ENCODE measurements at places on chromosomes 16 and 17.

DNA sequence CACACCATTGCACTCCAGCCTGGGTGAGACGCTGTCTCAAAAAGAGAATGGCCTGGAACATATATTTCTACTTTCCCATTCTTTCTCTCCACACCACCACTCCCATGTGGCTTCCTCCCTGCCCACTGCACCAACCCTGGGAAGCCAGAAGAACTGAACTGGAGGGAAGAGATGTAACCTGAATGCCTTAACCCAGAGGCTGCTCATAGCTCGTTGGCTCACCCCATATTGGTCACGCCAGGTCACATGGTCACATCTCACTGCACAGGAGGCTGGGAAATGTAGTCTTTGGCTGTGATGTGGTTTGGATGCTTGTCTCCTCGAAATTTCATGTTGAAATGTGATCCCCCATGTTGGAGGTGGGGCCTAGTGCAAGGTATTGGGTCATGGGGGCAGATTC, 5.9 kb upstream of the DNAH17 start:
- DNase-seq = no peak

GRCh38 chr17:65208717-65209116, 71.5 kb downstream of the RGS9 start:
- no peak for DNase-seq

DNA sequence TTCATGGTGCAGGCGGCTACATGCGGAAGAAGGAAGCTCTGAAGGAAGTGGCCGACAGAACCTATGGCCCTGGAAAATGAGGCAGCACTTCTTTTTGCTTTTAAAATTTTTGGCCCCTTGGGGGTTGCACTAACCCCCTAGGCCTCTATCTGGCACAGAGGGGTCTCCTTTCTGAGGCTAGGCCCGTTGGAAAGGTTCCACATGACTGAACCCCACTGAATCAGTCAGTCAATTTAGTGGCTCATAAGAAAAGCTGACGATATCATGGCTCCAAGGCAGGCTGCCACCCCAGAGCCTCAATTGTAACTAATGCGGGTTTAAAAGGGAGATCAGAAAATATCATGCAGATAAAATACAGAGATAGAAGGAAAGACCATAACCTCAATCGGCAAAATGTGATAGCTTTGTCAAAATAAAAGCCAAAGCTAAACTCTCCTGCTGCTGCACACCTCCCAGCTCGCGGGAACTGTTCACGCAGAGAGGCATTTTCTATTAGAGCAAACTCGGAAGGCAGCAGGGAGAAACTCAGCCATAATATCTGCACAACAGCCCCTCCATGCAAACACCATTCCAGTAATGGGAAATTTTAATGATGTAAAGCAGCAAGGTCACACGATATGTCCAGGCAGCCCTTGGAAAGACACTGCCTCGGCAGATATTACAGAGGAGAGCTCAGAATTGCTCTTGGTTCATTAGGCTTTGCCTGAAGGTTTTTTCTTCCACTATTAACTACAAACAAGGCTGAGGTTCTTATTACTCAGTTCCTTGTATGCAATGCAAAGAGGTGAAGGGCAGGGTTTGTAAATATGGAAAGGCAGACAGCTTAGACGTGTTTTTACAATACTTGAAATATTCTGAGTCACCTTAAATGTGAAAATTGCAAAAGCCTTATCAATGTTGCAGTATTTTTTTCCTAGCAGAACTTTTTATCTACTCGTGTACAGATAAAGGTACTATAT, 200.4 kb upstream of the PMFBP1 start:
- DNase-seq = no peak

- no peak for DNase-seq
Measured at GRCh38 chr16:87271256-87271655, 45.9 kb downstream of the C16orf95 start.

DNA sequence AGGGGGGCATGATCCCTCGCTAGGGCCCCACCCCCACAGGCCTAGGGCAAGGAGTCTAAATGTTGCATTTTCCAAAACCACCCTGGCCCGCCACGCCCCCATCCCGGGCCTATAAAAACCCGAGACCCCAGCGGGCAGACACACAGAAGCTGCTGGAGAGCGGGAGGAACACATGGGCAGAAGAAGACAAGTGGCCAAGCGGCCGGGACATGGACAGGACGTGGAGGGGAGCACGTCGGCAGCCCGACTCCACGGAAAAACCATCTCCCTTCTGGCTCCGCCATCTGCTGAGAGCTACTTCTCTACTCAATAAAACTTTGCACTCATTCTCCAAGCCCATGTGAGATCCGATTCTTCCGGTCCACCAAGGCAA, 34.1 kb upstream of the ENPP7 start:
- no peak for DNase-seq

DNA sequence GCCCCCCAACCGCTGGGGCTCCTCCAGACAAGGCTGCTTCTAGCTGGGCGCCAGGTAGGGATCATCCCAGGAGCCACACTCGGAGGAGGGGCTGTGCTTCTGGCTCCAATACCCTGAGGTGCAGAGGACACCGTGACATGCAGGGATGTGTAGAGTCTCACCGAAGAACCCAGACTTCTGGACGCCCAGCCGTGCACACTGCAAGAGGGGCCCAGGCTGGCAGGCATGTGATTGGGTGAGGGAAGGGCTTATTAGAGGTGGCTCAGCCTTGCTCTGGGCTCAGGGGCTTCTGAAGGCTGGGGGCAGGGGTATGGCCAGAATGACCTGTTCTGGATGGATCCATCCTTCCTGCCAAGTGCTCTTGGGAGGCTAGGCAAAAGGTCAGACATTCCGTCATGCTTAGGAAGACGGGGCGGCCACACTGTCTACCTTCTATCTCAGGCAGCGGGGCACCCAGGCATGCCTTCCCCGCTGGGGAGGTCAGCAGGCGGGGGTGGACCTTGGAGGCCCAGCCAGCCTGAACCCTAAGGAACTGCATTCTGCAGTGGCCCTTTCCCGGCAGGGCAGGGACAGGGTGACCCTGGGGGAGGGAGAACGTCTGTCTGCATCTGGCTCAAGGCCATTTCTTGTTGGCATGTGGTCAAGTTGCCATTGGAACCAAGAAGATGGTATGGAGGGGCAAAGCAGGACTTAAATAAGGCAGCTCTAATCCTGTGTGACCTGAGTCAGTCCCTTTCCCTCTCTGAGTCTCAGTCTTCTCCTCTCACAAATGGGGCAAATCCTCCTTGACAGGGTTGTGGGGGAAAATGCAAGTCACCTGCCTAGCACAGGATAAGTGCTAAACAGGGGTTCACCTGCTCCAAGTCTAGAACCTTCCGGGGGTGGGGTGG, 5.8 kb upstream of the ADGRG1 start:
- DNase-seq = no peak

DNA sequence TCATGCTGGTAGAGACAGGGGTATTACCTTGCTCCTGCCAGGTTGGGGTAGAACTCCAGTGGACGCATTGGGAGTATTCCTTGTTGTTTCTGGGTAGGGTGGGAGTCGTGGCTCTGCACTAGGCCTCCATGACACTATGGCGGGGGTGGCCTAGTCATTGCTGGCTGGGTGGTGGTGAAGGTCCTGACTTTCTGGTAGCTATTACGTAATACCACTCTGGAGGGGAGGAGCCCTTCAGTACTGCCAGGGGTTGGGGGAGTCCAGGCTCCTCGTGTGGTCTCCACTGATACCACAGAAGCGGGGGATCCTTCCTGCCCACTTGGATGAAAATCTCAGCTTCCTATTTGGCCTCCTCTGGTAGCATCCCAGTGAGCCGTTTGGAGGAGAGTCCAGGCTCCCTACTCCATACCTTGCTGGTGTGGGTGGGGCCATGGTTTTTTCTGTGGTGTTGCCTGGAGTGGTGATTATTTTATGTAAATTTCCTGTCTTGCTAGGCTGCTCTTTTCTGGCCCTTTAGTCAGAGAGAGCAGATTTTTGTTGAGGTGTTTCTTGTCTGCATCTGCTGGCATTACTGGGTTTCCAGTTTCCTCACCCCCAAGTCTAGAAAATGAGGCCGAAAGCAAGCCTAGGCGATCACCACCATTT, 65.8 kb upstream of the GNG13 start:
- no peak for DNase-seq

GRCh38 chr17:79062691-79063090, 11.9 kb upstream of the ENGASE start:
- DNase-seq = no peak

DNA sequence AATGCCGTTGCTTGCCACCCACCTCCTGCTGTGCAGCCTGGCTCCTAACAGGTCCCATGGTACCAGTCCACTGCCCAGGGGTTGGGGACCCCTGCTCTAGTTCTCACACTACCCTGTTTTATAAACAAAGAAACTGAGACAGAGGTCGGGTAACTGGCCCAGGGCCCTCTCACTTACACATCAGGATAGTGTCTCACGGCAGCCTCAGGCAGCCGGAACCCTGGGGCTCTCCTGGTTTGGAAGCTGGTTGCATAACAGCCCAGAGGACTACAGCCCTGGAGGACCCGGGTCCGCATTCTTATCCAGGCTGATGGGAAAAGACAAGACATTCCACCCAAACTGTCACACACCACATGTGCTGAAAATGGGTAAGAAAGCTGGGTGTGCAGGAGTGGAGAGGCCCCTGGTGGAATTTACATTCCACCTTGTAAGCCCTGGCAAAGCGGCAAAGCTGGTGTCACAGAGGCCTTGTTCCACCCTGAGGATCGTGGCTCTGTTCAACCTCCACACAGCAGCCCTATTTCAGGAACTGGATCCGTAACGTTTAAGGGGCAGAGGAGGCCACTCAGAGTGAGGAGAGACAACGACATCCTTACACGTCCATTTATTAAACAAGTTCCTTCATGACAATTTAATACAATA, 9.8 kb downstream of the CMTM3 start:
- no peak for DNase-seq

GRCh38 chr16:84947022-84947421, 64.3 kb downstream of the ZDHHC7 start:
- no peak for DNase-seq

DNA sequence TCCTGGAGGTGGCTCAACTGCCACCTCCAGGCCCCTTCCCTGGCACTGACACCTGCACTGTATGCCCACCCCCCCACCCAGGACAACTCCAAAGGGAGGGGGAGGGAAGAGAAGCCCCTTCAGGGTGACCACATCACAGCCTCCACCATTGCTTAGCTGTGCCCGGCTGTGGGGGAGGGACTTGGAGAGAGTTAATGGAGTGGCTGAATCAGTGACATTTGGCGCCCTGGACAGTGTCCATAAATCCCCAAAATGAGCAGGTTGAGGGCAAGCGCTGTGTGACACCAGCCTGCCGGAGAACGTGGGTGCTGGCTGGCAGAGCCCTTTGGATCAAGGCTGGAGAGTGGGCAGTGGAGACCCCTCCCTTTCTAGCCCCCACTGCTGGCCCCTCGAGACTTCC, 883 bp downstream of the USH1G start:
- no peak for DNase-seq

DNA sequence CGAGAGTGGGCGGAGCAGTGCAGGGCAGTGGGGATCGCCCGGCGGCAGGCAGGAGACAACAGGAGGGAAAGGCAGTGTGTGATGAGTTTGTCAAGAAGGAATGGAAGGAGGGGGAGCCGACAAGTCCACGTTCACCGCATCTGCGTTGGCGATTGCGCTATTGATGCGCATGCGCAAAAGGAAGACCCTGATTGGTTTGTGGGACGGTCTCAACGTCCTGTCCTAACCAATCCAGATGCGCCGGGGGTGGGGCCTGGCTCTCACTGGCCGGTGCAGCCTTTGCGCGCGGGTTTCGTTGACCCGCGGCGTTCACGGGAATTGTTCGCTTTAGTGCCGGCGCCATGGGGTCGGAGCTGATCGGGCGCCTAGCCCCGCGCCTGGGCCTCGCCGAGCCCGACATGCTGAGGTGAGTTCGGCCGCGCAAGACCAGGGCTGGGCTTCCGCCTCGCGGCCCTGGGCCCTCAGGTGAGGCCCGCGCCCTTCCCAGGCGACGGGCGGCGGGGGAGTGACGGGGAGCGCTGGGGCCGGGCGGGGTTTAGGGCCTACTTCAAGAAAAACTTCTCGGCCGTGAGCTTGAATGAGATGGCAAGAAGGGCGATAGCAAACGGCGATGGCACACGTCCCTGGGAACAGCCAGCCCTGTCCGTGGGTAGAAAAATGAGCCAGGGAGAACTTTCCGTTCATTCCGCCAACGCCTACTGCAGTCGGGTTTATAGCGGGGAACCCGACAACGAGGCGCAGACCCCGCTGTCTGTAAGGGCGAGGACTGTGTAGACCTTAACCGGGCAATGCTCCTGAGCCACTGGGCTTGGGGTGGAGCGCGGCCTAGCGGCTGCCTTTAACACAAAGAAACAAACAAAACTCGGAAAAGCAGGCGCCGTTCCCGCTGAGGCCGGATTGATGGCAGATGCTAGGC, at the start of gene ORC6:
TSS of gene ORC6 (plus strand) at position 295 of the 916 bp plus-strand sequence. CDS start at position 342, 47 bp downstream.
- DNase-seq = peak; percentile 95

GRCh38 chr17:4815043-4815675, 8.2 kb downstream of the PLD2 start:
- DNase-seq = no peak

DNA sequence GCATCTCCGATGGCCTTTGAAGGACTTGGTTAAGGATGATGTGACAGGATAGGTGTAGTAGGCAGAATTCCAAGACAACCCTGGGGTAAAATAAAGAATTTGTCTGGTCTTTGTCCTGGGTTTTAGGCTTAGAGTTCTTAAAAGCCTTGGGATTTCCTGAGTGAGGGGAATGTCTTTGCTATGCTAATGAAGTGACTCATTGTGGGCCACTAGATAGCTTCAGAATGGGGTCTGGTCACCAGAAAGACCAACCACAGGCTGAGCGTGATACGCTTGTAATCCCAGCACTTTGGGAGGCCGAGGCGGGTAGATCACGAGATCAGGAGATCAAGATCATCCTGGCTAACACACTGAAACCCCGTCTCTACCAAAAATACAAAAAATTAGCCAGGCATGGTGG, 182.8 kb upstream of the TOX3 start:
- no peak for DNase-seq

GRCh38 chr17:37278247-37278894, 97.4 kb upstream of the C17orf78 start:
- DNase-seq = no peak

GRCh38 chr17:61426482-61427304, 25.5 kb upstream of the TBX4 start:
- DNase-seq = no peak

DNA sequence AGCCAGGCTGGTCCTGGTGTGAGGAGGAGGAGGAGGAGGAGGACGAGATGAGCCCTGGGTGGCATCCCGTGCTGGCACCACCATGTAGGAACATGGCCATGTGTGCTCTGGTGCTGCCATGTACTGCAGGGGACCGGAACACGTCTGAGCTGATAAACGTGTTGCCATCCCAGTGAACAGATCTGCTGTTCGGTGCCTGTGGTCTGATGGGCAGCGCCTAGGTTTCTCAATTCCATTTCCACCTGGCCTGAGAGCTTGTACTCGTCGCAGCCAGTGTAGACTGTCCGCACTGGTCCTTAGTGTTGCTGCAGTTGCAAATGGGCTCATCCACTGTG, 28.4 kb upstream of the FOXK2 start:
- no peak for DNase-seq

DNA sequence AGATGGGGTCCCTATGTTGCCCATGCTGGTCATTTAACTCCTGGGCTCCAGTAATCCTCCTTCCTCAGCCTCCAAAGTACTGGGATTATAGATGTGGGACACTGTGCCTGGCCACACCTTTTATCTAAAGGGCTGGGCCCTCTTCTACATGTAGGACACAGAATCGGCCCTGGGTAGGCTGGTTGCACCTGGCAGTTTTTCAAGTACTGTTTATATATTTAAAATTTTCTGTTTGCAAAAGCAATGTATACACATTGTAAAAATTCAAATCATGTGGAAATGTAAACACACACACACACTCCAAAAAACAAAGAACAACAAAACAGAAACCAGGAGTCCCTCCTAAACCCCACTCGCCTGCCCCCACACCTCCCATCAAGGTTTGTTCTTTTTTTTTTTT, 28.1 kb upstream of the SIAH1 start:
- no peak for DNase-seq

GRCh38 chr16:49937886-49938285, 82.0 kb upstream of the ZNF423 start:
- DNase-seq = no peak

- peak; percentile 95 for DNase-seq
Measured at GRCh38 chr17:35448214-35448898, at the start of gene SLFN13. Gene SLFN13 (minus strand): TSS chr17:35448766. CDS start chr17:35445680, 3,086 bp downstream.

Measured in NK-92 treated with Interleukin-12 subunit alpha and Interleukin-12 subunit beta, amount 100 ng/mL, for 24 hours (cell line).